H1 (cell line): ENCODE measurements at places on chromosomes 1 and 21. TPM values are rescaled to one million over a fixed set of nuclear protein-coding genes. Genes with fewer than 3 reads are reported as not detected.

The GSTM1 gene
- polyA plus RNA-seq = 38.8 and 42.5 TPM in 2 replicates

The HEYL gene
- polyA plus RNA-seq = 1.8 and 2.9 TPM in 2 replicates

The ELAVL4 gene
- polyA plus RNA-seq = 0.21 and 0.27 TPM in 2 replicates

DNA sequence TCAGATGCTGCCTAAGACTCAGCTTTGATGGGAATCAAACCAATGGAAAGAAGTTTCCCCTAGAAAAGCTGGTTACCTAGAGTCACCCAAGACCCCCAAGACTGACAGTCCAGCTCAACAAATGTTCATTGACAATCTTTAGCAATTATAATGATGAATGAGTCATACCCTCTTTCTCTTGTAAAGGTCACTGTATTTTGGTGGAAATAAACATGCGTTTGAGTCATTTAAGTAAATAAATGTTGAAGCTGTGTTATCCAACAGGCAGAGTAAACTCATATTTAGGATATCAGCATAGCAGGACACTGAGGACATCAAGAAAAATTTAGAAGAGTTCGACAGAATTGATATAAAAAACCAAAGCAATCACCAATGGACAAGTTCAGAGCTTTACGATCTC lies 295.9 kb downstream of the RGS7 start:
- no peak for DNase-seq

GRCh38 chr1:101291562-101292380 lies 55.0 kb downstream of the S1PR1 start:
- no peak for DNase-seq

GRCh38 chr1:77768006-77768405 lies 8.4 kb upstream of the USP33 start:
- no peak for DNase-seq

The CD52 gene
- polyA plus RNA-seq = 2.7 and 3.1 TPM in 2 replicates

The AMPD1 gene
- not detected in 2 replicates for polyA plus RNA-seq

DNA sequence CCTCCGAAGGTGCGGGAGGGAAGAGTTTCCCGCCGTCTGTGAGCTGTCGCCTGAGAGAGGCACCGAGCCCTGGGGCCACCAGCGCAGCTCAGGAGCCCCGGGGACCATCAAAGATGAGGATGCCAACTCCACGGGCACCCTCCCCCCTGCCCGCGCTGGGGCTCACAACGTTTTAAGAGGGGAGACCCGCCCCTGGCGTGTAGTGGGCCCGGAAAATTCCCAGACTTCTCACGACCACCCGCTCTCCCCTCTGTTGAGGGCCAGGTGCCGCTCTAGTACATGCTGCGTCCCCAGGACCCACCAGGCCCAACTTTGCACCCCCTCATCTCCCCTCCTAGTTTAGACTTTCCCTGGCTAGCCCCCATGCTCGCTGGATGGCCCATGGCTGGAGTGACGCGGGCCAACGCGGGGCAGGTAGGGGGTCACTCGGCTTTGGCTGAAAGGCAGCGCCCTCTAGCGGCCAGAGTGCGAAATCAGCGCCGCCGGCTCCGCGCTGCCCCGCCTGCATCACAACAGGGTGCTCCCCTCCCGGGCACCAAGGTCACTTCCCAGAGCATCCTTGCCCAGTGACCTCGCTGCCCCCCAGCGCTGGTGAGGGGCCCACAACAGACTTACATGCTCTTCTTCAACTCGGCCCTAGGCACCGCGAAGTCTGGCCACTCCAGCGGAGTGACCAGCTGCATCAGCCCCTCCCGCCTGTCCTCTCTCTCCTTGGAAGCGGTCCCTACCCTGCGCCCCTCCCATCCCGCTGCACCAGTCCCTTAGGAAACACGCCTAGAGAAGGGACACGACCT lies 1.8 kb downstream of the CD160 start:
- DNase-seq = peak; percentile 95

DNA sequence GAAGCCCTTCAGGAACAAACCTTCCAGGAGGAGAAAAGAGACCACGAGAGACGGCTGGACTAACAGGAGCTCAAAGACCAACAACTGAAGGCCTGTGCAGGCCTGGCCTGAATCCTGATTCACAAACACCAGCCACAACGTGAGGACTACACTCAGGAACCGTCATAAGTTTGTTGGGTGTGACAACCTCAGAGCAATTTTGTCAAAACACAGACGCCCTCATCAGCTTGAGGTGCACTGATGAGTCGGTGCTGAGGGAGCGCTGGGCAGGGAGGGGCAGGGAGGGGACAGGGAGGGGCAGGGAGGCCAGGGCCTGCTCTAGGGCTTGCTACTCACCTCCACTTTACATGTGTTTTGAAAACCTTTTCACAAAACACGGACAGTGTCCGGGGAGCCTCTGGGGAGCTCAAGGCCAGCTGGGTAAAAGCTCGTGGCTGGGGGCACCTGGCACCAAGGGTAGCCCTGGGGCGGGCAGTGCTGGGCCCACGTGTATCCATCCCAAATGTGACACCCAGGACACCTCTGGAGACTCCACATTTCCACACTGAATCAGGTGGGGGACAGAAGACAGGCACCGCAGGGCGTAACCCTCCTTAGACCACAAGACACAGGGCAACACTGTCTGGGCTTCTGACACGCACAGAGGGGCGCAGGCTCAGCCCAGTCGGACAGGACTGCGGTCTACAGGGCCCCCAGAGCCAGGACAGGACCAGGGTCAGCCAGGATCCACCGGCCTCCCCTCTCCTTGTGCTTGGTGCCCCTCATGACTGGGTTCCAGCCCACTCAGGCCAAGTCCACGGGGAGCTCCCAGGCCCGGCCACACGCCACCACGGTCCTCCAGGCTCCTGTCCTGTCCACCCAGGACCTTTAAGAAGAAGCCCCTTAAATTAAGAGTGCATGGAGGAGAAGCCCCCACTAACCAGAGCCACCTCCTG lies 16.5 kb downstream of the LSS start:
- no peak for DNase-seq

The S100A2 gene
- polyA plus RNA-seq = 0.71 and 0.86 TPM in 2 replicates

DNA sequence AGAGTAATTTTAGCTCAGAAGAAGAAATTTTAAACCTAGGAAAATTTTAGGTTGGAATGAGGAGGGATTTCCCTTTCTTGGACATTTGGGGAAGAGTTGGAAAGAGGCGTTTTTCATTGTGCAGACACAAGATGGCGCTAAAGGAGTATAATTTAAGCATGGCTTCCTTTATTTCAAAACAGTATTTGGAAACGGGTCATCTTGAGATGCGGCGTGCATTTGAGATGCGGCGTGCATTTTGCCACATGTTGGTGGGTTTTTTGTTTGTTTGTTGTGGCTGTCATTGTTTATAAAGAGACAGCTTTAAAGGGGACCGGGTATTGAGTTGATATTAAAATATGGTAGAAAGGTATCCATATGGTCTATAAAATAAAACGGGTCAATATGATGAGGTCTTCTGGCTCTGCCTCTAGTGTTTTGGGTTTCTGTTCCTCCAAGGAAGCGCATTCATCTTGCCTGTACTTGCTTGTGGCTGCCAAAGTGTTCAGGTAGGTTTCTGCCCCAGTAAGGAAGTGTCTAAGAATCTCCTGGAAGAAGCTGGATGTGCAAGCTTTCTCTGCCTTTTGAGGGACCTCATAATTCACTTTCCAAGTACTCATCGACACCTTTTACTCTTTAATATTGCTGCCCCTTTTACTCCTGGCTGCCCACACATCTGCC lies 210.3 kb downstream of the SLC35F3 start:
- no peak for DNase-seq
